NCI-H2029 treated with DMSO at 0.1 percent for 48 hours (cell line): ENCODE measurements at places on chromosomes 16 and 17.

GRCh38 chr17:19867329-19868078 is at the start of gene ULK2:
Gene ULK2 (minus strand): TSS chr17:19867936. CDS start chr17:19867417, 519 bp downstream.
- peak; percentile 7 for DNase-seq

DNA sequence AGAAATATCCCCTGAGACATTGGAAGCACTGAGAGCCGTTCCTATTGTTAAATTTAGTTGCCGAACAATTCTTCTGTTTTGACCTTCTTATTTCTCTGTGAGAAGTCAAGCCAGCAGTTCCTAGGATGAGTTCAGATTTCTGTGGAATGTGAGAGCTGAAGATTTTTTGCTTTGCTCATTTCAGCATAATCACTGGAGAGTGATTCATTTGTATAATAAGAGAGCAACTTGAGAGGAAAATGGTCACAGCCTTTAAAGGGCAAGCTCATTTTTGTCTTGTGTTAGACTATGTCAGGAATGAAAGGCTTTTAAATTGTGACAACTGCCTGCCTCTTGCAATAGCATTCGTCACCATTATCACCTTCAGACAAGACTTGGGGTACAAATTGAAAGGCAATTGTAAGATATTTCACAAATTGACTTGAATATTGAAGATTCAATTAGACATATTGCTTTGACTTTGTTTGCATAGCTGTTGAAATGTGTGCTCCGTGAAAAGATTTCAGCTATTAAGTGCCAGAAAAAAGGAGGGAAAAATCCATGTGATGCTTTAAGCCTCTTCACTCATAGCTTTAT is 900.0 kb upstream of the GOT2 start:
- no peak for DNase-seq

- no peak for DNase-seq
Observed at GRCh38 chr17:7226721-7227710, 7.3 kb downstream of the ACADVL start.

DNA sequence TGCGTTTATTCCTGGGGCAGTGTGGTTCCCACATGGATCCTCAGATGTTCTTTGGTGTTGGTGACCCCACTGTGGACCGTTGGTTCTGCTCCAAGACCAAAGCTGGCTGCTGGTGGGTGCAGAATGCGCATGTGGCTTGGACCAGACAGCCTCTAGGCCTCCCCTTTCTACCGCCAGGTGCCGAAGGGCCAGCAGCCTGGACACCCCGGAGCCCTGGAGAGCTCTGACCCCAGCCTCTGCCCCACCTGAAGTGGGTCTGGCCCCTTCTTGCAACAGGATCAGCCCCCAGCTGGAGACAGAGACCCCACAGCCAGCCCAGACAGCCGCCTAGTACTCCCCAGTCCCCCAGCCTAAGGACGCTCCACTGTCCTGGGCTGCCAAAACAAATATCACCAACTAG is 18.4 kb downstream of the NPTX1 start:
- DNase-seq = no peak

- no peak for DNase-seq
Observed at GRCh38 chr17:35879773-35880654, at the start of gene CCL5. Gene CCL5 (minus strand): TSS chr17:35880360.
